ENCODE measurements at places on chromosomes 11 and 22.

GRCh38 chr11:130631119-130631518, 182.7 kb downstream of the ADAMTS15 start:
- DNase-seq = no peak

DNA sequence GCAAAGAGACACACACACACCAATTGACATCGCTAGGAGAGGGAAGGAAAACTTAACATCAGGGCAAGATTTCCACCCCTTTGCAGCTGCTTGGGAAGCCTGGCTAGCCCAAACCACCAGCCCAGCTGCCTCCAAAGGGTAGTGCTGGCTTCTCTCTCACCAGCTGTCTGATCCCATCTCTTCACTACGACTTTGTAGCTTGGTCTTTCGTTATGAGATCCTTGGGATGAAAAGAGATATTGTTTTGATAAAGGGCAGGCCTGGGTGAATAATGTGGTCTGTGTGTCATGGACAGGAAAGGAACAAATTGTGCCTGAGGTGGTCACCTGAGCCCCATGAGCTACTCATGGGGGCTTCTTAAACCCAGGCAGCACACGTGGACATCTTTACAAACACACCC, 101.9 kb downstream of the ARL14EP start:
- DNase-seq = no peak

DNA sequence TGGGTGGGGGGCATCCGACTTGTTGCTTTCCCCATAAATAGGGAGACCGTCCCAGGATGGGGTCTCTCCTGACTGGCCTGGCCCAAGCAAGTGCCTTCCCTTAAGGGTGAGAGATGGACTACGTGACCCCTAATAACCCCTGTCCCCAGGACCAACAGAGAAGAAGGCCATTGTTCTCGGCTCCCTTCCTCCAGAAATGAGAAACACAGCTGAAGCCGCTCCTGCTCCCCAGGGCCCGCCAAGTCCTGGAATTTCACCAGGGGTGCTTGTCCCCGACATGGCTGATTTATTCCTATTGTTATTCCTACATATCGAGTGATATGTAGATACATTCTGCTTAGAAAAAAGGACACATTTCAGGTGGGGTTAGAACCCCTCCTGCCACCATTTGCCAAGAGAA, 100.8 kb downstream of the TP53I11 start:
- no peak for DNase-seq

DNA sequence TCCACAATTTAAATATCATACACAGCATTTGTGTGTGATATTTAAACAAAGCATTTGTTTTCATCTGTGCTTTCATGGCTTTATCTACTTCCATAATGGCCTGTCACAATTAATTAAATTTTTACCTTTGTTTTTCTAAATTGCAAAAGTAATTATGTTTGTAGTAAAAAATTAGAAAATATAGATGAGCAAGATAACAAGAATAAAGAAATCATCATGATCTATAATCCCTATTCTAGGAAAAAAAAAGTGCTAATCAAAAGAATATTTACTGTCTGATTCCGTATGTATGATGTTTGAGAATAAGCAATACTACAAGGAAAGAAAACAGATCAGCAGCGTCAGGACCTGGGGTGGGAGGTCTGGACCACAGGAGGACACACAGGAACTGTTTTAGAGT, 149.9 kb downstream of the NCAM1 start:
- DNase-seq = no peak

- no peak for DNase-seq
Measured at GRCh38 chr22:48795664-48796063, 1032.0 kb downstream of the BRD1 start.

GRCh38 chr11:71342951-71343827, 90.8 kb upstream of the SHANK2 start:
- no peak for DNase-seq

- peak; percentile 57 for DNase-seq
Measured at GRCh38 chr11:128483211-128483788, 104.1 kb downstream of the ETS1 start.

GRCh38 chr11:75103380-75104026, 6.8 kb upstream of the OR2AT4 start:
- no peak for DNase-seq

DNA sequence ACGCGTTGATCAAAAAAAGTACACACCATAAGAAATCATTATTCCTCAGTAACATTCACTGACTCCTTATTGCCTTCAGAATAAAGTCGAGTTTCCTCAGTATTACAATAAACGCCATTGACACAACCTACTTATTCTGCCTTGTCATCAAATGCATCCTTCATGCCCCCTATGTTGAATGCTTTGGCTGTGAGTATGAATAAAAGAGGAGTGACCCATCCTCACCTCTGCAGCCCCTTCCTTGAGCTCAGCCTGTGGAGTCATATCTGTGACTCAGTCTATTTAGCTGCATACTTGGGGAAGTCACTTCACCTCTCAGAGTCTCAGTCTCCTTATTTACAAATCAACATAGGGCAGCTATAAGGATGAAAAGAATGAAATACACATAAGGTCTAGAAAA, 65.1 kb downstream of the USP35 start:
- no peak for DNase-seq

GRCh38 chr11:125016413-125016812, 46.7 kb upstream of the SLC37A2 start:
- no peak for DNase-seq

GRCh38 chr11:2582946-2583604, 116.7 kb downstream of the KCNQ1OT1 start:
- no peak for DNase-seq

- DNase-seq = no peak
Measured at GRCh38 chr11:3971756-3972404, 116.4 kb downstream of the STIM1 start.

- no peak for DNase-seq
Measured at GRCh38 chr22:49209452-49210195, 618.0 kb downstream of the BRD1 start.

DNA sequence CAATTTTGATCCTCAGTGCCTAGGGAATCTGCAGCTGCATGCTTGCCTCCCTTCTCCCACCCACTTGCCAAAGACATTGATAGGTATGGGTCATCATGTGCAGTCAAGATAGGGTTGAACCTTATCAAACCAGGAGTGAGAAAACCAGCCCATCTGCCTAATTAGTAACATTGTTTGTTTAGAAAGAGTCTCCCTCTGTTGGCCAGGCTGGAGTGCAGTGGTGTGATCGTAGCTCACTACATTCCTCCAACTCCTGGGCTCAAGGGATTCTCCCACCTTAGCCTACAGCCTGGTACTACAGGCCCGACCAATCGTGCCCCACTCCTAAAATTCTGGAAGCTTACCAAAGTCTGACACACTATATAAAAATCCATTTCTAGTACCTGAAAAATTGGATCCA, 4.6 kb downstream of the C11orf71 start:
- no peak for DNase-seq

GRCh38 chr11:68677432-68677831, 6.9 kb upstream of the GAL start:
- DNase-seq = no peak

DNA sequence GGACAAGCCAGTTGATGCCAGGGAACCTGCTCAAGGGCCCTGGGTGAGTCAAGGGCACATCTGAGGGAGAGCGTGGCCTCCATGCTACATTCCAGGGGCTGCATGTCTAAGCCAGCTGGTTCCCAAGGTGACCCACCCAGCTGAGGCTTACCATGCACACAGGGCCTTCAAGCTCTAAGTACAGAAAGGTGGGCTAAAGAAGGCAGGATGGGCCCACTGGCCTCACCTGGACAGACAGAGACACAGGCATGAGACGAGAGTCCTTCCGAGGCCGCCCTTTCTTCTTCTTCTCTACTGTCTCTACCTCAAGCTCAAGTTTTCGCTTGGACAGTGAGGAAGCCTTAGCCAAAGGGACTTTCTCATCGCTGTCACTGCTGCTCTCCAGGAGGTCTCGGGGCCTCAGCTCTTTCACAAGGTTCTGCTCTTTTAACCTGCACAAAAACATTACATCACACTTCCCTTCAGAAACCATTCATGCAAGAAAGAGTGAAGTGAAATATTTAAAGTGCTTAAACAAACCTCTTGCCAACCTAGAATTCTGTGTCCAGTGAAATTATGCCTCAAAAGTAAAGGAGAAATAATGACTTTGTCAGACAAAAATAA, 69.9 kb downstream of the HIRA start:
- no peak for DNase-seq
